ENCODE measurements at places on chromosomes 5 and 9.

DNA sequence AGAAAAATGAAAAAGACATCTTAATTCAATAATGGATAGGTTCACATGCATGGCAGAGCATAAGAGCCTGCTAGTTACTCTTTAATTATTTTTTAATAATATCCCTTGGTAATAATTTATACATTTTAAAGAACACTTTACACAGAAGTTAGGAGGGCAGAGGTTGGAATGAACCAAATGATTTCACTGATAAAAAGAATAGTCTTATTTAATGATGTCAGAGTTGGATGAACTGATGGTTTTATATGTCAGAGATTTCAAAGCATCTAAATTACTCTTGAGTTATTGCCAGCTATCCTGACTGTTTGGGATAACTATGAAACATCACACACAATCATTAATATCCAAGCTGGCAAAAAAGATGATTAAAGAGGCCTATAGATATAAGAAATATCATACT lies 244.8 kb downstream of the CSNK1G3 start:
- DNase-seq: no peak

DNA sequence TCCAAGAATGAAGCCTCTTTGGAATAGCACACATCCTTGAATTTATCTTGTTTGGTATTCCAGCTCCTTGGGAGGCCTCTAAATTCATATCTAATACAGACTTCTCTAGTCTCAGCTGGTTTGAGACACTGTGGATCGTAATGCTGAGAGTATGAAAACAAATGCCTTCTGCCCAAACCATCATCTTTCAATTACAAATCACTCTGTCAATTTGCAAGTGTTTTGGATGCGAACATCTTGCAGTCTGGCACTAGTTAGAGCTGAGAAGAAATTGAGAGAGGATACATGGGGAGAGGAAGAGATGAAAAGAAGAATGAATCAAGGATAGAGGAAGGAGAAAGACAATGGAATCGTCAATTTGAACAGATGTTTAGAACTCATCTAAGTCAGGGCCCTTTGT lies 342.6 kb downstream of the ASTN2 start:
- DNase-seq: no peak

GRCh38 chr5:121573721-121574382 lies 277.8 kb upstream of the FTMT start:
- DNase-seq: no peak

DNA sequence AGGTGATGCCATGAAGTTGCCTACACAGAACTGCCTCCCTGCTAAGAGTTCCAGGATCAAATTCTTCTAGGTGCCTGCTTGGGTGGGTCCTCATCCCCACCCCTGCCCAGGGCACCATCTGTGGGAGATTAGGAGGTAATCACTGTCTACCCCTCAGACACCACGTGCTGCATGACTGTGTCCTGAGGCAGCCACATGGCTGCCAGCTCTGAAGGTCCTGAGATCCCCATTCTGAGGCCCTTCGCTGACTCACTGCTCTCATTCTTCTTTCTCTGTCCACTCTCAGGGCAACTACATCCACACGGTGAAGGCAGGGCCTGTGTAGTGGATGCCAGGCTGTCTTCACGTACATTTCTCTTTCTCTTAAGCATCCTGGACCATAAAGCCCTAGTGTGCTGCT lies 222.9 kb upstream of the ANKRD55 start:
- DNase-seq: no peak

DNA sequence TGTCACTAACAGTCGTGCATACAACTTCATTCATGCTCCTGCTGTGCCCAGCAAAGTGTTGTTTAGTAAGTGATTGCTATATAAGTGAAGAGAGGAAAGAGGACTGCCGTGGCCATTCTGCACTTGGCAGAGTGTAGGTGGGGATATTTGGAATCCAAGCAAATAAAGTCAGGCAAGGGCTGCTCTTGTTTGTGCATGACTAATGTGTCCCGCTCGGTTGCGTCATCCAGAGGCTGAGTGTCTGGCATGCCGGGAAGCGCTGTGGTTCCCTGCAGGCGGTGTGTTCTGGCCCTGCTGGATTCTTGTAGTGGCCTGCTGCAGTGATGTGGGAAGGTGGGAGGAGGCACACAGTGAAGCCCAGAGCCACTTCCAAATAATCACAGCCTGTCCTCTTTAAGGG lies 136.9 kb upstream of the ANKH start:
- DNase-seq: no peak

GRCh38 chr9:126128494-126129142 lies 198.0 kb upstream of the MVB12B start:
- no peak for DNase-seq

- DNase-seq: no peak
These were observed 39.6 kb downstream of the SNX30 start for GRCh38 chr9:112789891-112790774.

DNA sequence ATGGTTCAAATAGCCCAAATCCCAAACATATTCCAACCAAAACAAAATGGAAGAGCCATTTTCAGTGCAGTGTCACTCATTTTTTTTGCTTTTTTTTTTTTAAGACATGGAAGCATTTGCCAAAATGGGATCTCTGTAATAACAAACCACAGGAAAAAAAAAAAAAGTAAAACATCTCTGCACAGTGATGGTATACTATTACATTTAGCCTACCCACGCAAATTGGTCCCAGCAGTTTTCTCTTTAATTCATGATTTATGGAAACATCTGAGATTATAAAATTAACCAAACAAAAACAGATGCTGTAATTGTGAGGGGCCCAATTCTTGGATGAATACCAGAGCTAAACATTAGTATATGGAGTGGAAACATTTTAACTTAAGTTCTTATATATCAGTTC lies 566.6 kb downstream of the ZNF608 start:
- DNase-seq: no peak

DNA sequence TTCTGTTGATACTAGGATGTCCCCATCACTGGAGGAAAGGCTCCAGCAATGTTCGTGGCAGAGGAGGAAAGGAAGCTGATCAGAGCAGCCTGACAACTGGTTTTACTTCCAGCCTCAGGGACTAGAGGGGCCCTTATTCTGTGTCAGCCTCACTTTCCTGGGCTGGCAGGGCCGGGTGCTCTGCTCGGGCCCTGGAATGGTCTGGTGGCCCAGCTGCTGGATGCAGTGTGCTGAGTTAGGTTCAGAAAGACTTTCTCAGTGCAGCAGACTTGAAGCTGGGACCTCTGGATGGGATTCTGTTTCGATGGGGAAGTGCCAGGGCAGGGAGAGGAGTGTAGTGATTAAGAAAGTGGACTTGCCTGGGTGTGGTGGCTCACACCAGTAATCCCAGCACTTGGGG lies 81.0 kb downstream of the MACROH2A1 start:
- no peak for DNase-seq

DNA sequence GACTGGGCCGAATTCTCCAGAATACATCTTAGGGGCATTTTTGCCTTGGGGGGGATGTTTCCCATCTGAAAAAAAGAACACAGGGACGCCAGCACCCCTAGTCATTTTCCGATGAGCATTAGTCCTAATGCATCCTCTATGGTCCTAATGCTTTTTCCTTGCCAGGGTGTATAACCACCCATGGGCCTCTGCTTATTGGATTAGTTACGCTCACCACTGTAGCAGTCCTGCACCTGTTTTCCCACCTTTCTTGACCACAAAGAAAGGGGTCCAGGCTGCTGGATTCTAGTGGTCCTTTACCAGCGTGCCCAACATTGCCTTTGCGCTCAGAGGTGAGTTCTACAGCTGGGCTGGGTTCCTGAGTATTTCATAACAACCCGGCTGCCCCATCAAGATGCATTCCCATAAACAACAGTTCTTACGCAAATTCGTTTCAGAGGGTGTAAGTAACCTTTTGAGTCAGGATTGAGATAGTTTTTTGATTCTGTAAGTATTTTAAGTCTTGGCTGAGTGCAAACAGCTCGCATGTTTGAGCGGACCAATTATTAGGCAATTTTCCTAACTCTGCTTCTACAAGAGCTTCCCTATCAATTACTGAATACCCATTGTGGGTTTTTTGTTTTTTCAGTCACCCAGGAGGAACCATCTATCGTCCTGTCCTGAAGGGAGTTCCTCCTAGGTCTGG lies 135.1 kb downstream of the DROSHA start:
- DNase-seq: no peak

DNA sequence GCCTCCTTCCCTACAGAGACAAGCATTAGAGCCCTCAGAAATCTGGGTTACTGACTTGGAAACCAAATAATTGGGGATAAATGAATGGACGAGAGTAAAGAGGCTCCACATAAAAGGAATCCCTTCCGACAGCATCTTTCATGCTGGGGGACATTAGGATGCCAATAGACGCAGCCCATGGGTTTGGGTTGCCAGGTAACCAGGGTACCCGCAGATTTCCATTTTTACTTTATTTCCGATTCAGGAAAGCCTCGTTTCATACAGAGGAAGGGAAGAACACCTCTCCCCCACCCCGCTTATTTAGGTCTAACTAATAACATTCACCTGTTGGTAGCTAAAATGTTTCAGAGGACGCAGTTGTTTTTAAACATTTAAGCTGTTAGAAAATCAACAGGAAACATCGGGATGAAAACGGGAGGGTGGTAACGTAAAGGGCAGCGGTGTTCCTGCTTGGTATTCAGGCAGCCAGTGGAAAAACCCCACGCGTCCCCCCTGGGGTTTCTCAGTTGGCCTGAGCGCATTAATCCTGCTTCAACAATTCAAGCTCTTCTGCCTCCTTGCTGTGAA lies 179.5 kb downstream of the YTHDC2 start:
- no peak for DNase-seq

GRCh38 chr5:160369990-160370712 lies at the start of gene C1QTNF2:
Gene C1QTNF2, minus strand, starts transcription at chr5:160370626. Its CDS starts 15,615 bp downstream, at chr5:160355011.
- DNase-seq: no peak

DNA sequence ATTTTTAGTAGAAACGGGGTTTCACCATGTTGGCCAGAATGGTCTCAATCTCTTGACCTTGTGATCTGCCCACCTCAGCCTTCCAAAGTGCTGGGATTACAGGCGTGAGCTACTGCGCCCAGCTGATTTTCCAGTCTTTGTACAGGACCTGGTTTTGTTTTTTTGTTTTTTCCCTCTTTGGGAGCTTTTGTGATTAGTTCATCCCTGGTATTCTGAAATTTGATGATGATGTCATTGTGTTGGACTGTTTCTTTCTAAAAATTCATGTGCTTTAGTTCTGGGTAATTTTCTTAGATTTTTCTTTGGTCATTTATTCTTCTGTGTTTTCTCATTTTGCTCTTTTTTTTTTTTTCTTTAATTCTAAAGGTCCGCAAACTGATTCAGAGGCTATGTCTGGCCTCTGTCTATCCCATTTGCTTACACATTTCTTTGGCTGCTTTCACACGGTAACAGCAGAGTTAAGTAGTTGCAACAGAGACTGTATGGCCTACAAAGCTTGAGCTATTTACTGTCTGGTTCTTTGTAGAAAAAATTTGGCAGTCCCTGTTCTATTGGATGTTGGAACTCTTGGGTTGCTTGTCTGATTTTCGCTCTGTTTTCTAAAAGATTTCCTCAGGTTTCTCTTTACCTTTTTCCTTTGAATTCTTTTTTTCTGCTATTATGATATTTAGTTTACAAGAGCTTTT lies 24.8 kb downstream of the STX17 start:
- no peak for DNase-seq

DNA sequence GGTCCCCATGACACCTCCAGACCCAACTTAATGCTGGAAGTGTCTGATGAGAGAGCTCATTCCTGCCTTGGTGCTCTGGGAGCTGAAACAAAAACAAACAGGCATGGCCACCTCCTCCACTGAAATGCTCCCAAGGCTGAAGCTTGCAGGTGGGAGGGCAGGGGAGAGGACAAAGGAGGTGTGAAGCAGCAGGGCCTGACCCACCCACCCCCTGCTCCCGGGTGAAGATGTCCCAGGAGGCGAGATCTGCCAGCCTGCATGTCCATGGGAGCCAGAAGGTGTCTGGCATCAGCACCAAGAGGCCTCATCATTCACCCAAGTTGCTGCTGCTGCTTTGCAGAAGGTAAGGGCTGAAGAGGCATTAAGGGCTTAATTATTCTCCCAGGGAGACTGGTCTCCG lies 4.2 kb upstream of the CCIN start:
- no peak for DNase-seq

- no peak for DNase-seq
These were observed 7.6 kb upstream of the EQTN start for GRCh38 chr9:27304521-27304920.

GRCh38 chr9:114849450-114849849 lies 43.6 kb upstream of the TNFSF15 start:
- no peak for DNase-seq

DNA sequence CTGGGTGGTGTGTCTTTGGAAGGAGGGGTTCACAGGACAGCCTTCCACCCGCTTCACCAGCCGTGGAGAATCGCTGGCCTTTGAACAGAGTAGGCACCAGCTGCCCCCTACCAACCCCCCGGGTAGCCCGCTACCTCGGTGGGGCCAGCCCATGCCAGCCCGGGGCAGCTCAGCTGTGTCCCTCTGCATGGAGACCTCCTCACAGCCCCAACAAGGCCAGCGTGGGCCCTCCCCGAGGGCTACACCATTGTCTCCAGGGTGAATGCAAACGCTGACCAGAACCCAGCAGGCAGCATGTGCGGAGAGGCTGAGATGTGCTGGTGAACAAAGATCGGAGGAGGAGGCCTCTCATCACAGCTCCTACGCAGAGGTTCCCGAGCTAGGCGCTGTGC lies 51.9 kb downstream of the LMX1B start:
- no peak for DNase-seq

All from CD4-positive, alpha-beta T cell treated with Interleukin-12 subunit alpha and Interleukin-12 subunit beta, for 1 hour (primary cell).